ENCODE measurements at places on chromosomes 3 and 15. TPM values are rescaled to one million over a fixed set of nuclear protein-coding genes. Genes with fewer than 3 reads are reported as not detected.

DNA sequence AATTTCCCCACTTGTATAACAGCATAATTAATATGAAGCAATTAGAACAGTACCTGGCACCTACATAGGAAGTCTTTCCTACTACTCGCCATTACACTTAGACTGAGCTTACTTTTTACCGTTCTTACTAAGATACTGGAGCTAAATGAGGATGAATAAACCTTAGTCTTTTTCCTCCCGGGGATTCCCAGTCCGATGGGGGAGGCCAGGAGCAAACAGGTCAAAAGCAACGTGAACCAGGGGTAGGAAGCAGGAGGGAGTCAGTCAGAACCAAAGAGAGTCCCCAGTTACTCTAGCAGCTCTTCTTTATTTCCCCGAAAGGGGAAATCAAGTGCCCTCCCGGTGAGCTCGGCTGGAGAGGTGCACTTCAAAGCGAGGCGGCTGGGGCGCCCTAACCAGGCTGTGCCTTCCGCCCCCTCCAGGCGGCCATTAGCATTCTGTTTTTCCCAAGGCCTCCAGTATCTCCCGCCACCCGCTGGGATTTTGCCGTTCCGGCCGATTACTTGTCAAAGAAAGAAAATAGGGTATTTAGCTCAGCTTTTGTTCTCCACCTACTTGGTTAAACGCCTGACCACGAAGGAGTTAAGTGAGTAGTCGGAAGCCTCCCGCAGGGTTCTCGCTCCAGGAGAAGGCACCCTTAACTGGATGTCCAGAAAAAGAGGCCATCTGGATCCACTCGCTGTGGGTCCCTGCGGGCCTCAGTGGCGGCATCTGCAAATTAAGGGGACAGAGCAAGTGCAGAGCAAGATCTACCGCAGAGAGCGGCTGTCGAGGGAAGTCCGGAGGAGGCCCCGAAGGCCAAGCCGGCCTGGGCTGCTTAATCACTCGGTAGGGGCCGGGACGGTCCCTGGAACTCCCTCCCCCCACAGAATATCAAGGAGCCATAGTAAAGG lies 6.3 kb upstream of the EOMES start:
- peaks cover 91% of the 10 kb centered on the region for H3K27me3 ChIP-seq
- H3K4me1 ChIP-seq, result peaks cover 15% of the 10 kb centered on the region

DNA sequence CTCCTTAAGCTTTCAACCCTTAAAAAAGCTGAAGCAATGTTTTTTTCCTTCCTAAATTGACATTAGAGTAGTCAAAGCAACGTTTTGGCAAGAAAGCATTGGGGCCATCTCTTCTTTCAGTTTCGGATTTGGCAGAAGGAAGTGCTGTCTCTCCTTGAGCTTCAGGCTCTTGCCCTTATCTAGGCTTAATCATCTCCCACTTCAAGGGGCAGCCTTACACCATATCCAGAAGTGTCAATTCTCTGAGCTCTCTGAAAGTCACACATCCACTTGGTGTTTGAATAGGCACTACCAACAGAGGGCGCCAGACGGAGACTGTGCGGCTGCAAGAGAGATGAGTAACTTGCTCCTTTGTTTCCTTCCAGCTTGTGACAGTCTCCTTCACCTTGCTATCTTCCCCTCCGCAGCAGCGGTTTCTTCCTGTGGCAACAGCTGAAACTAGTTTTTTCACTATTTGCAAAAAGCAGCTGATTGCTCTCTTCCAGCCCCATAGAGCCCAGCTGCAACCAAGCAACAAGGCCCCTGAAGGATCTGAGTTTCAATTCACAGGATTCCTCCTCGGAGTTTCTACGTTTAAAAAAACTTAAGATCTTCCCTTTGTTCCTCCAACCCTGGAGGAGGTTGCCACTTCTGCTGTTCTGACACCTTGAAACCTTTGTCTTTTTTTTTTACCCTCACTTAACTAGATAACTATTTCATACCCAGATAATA lies 147.0 kb upstream of the SLCO3A1 start:
- H3K27ac ChIP-seq, result no peak overlapping the region
- H3K36me3 ChIP-seq, result no peaks in the 10 kb centered on the region
- no peaks in the 10 kb centered on the region for H3K4me1 ChIP-seq

GRCh38 chr3:56157693-56158362 lies 310.4 kb downstream of the ERC2 start:
- no peak for DNase-seq
- peaks cover 2% of the 10 kb centered on the region for H3K27me3 ChIP-seq

- H3K36me3 ChIP-seq, result peaks cover 6% of the 10 kb centered on the region
- no peaks in the 10 kb centered on the region for H3K27me3 ChIP-seq
- H3K4me3 ChIP-seq, result no peak overlapping the region
- no peak for DNase-seq
Observed at GRCh38 chr15:79829950-79830349, 66.9 kb downstream of the MTHFS start.

DNA sequence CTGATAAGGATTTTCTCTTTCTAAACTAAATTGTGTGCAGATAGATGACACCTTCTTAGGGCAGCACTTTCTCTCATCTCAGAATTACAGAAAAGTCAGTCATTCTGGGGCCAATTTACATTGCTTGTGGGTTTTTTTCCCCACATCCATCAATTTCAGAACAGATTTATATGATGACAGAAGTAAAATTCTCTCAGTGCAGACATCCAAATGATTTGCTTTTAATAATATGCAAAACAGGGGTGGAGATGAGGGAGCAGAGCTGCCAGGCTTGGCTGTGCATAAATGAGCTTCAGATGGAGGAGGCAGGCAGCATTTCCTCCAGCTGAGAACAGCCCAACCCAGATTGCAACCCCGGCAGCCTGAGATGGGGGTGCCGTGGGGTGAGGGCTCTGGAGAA lies 44.0 kb downstream of the EDEM1 start:
- DNase-seq, result no peak
- H3K36me3 ChIP-seq, result no peaks in the 10 kb centered on the region
- H3K27me3 ChIP-seq, result peaks cover 16% of the 10 kb centered on the region
- H3K27ac ChIP-seq, result no peak overlapping the region

DNA sequence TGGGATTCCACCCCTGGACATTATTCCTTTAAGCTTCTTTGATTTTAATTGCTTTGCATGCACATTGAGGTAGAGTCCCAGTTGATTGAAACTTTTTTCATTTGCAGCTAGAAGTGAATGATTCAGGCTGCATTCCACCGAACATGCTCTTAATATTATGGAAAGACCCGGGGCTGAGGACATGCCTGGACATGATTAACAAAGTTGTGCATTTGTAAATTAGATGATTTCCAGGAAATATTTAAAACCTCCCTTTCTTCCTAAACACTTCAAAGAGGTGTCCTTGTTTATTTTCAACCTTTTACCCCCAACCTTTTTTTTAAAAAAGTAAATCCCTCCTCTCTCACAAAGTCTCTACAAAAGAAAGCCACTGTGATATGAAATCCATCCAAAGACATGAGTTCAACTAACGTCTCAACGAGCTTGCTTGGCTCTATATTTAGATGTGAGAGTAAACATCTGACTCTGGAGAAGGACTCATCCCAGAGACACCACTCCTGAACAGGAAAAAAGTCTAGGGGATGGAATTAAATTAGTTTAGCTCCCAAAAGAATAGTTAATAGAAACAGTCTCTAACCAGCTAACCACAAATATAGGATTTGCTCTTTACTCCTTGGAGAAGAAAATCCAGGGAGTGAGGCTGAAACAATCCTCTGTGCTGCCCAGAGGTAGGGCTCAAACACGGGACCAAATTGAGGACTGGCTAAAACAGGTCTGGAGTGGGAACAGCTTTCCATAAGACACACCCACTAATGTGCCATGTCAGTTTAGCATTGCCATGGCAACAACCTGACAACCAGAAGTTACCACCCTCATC lies 83.1 kb downstream of the XXYLT1 start:
- H3K36me3 ChIP-seq, result no peaks in the 10 kb centered on the region
- no peak overlapping the region for H3K4me3 ChIP-seq
- H3K4me1 ChIP-seq, result peaks cover 12% of the 10 kb centered on the region
- no peak for DNase-seq
- H3K27me3 ChIP-seq, result no peaks in the 10 kb centered on the region

Gene IL17RB
- total RNA-seq, result 0.97 TPM

DNA sequence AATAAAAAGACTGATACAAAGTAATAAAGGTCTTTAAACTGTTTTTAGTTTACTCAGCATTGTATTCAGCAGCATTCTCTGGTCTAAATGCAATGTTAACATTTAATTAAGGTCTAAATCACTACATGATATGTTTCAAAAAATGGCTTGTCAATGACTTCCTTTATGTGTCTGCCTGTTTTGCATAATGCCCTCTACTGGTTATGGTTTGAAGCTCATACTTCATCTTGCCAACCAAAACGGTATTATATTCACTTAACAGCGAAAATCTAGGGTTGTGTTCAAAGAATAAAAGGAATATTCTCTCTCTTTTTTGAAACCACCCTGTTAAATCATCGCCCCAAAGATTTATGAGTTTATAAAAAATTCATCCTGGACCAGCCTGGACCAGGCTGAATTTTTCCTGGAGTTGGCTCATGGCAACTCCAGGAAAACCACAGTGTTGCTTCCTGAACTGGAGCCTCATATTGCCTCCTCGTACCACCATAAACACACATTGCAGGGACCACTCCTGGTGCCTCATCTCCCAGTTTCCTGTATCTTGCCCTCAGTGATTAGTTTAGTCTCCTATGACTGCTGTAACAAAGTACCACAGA lies 6.7 kb upstream of the NCEH1 start:
- no peaks in the 10 kb centered on the region for H3K36me3 ChIP-seq
- no peak overlapping the region for H3K27ac ChIP-seq
- H3K4me1 ChIP-seq, result no peaks in the 10 kb centered on the region
- H3K27me3 ChIP-seq, result no peaks in the 10 kb centered on the region

Gene LOXL1
- total RNA-seq, result 6.3 TPM

- H3K4me3 ChIP-seq, result no peak overlapping the region
- H3K27me3 ChIP-seq, result no peaks in the 10 kb centered on the region
- no peak overlapping the region for H3K27ac ChIP-seq
- H3K4me1 ChIP-seq, result no peaks in the 10 kb centered on the region
- H3K36me3 ChIP-seq, result peaks cover 15% of the 10 kb centered on the region
Observed at GRCh38 chr3:12544652-12545472, 437 bp downstream of the MKRN2OS start.

- DNase-seq, result peak; percentile 53
- H3K36me3 ChIP-seq, result no peaks in the 10 kb centered on the region
- H3K4me1 ChIP-seq, result no peaks in the 10 kb centered on the region
- no peak overlapping the region for H3K27ac ChIP-seq
Observed at GRCh38 chr15:74265046-74265639, 29.0 kb downstream of the CCDC33 start.

GRCh38 chr3:23739536-23739935 lies 66.2 kb upstream of the UBE2E1 start:
- no peak for DNase-seq
- H3K4me1 ChIP-seq, result peaks cover 13% of the 10 kb centered on the region
- no peaks in the 10 kb centered on the region for H3K27me3 ChIP-seq
- H3K27ac ChIP-seq, result no peak overlapping the region

DNA sequence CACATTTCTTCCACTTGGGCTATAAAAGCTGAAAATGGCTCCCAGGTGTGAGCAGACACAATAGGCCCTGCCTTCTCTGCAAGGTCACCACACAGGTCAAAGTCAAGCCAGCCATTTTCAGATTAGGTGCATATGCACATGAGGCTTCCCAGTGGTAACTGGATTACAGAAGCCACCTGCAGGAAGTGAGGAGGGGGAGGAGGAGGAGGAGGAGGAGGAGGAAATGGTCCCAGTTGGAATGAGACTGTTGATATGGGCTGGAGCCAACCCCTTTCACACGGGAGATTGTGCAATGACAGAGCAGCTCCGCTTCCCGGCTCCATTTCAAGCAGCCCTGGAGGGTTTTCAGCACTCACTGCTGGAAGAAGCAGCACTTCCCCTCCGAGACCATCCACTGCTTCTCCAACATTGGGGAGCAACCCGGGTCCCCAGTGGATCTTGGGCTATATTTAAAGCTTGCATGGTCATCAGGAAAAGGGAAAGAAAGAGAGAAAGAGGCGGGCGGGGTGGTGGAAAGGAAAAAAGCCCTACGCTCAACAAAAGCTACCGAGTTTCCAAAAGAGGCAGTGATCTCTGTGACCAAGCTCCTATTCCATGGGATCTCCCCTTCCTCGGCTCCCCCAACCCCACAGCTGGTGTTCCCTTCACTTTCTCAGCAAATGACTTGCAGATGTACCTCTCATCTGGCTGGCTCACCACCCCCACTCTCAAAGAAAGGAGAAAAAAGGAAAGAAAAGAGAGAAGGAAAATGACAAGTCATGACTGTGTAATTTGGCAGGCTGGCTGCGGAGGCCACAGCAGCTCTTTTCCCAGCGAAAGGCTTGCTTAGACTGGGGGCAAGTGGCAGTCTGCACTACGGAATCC lies 58.3 kb downstream of the LRIG1 start:
- peak overlapping the region; percentile 35 for H3K4me3 ChIP-seq
- peaks cover 5% of the 10 kb centered on the region for H3K36me3 ChIP-seq
- no peaks in the 10 kb centered on the region for H3K27me3 ChIP-seq
- DNase-seq, result peak; percentile 86
- peaks cover 61% of the 10 kb centered on the region for H3K4me1 ChIP-seq

GRCh38 chr15:63417721-63418120 lies 36.1 kb upstream of the CA12 start:
- no peak for DNase-seq
- no peaks in the 10 kb centered on the region for H3K4me1 ChIP-seq
- no peak overlapping the region for H3K27ac ChIP-seq
- no peaks in the 10 kb centered on the region for H3K27me3 ChIP-seq
- H3K4me3 ChIP-seq, result no peak overlapping the region
- no peaks in the 10 kb centered on the region for H3K36me3 ChIP-seq

DNA sequence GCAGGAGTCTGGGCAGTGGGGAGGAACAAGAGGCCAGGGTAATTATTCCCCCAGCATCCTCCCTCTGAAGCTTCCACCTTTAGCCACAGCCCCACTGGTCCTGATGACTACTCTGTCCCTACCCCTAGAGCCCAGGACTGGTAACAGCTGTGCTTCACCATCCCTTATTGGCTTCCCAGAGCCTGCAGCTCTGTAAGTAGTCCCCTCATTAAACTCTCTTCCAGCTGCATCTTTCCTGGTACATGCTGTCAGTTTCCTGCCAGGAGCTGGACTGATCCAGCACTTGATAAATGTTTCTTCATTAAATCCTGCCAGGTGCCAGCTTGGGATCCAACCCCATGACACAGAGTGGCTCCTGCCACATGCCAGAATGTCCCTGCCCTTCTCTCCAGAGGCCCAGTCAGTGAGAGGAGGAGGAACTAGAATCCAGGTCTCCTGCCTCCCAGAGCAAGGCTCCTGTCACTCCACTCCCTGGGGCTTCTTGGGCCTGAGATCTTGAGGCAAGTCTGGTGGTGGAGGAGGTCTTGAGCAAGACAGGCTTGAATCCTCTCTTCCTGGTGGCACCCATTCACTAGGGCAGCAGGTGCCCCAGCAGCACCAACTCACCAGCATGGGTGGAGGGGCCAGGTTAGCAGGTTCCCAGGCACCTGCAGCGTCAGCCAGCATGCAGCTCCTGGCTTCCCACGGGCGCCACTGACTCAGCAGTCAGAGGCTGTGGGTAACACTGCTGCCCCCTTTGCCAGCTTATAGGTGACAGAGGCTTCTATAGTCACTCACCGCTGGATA lies 27.6 kb downstream of the FBXW12 start:
- H3K27me3 ChIP-seq, result no peaks in the 10 kb centered on the region
- H3K4me1 ChIP-seq, result no peaks in the 10 kb centered on the region
- peak; percentile 14 for DNase-seq
- H3K4me3 ChIP-seq, result no peak overlapping the region
- H3K36me3 ChIP-seq, result no peaks in the 10 kb centered on the region
